Putamen (tissue), 1 donor: ENCODE measurements at places on chromosomes 3 and 15.

DNA sequence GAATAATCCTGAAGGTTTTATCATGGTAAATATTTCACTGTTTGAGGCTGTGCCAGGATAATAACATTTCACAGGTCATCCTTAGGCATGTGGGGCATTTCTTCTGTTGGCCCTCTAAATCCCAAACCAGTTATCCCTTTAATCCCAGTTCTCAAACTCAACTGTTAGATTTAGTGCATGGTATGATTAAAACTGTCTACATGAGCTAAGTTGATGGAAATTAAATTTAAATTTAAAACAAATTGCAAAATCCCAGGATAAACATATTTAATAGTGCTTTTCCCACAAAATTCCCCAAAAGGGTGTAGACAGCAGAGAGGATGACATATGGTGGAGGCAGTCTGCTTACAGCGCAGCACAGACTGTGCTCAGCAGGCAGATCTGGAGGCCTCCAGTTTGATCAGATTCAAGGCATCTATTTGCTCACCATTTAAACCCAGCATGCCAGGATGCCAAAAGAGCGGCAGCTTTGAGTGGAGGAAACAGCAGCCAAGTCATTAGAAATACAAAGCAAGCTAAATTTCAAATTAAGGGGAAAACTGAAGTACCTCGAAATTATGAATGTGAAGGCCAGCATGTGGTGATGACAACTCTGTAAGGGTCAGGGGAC, 325.8 kb downstream of the KCNH8 start:
- no peak for DNase-seq

GRCh38 chr15:40894681-40895448, 615 bp downstream of the VPS18 start:
- no peak for DNase-seq

DNA sequence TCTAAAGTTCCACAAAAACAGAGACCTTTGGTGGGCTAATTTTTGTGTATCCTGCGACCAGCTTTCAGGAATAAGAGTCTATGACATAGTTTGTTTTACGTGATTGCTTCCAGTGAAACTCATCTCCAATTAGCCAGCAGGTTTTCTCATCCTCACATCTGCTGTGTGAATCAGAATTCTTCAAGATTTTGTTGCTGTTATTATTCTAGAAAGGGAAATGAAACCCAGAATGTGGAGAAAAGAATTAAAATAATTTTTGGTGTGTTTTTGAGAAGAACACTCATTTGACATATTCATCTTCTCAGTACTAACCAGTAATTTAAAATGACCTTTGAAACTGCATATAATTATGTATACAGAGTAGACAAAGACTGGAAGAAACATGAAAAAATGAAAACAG, 175.9 kb downstream of the USP13 start:
- no peak for DNase-seq

GRCh38 chr3:56980798-56981390, 79.6 kb upstream of the SPATA12 start:
- no peak for DNase-seq

DNA sequence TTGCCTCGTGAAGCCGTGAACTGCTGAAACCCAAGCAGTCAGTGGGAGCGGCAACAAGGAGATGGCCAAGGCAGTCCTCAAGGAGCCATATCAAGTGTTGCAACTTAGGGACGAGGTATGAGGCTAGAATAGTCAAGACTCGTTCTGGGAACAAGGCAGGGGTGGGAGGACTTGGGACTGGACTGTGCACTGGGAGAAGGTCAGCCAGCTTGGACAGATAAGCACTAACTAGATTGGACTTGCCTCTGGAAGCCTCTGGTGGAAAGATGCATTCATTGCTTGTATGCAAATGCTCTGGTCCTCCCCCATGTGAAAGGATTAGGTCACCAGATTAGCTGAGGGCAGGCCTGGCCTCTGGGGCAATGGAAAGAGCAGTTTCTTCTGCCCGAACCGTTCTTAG, 123.3 kb upstream of the CTNNB1 start:
- DNase-seq, result no peak

- DNase-seq, result no peak
These were observed 22.4 kb upstream of the SNRPA1 start for GRCh38 chr15:101317336-101317872.

DNA sequence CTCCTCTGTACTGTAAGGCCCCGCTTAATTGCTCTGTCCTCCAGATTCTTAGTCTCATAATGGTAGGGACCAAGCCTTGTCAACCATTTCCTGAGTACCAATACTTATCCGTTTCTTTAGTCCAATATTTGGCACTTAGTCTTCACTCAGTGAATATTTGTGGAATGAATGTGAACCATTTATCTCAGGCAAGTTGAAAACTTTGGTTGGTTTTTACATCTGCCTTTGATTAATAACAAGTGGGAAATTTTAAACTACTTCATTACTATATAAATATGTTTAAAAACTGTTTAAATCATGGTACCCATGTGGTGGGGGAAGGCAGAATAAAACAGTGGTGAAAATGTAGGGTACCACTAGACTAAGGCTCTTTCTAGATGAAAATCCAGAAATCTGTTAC, 15.2 kb downstream of the CA12 start:
- DNase-seq, result no peak

- DNase-seq, result no peak
These were observed 13.1 kb downstream of the PPP4R2 start for GRCh38 chr3:73009750-73010149.

GRCh38 chr3:67941433-67942030, 287.1 kb upstream of the SUCLG2 start:
- DNase-seq, result no peak

- no peak for DNase-seq
These were observed 232.6 kb downstream of the GAP43 start for GRCh38 chr3:115855911-115856310.

DNA sequence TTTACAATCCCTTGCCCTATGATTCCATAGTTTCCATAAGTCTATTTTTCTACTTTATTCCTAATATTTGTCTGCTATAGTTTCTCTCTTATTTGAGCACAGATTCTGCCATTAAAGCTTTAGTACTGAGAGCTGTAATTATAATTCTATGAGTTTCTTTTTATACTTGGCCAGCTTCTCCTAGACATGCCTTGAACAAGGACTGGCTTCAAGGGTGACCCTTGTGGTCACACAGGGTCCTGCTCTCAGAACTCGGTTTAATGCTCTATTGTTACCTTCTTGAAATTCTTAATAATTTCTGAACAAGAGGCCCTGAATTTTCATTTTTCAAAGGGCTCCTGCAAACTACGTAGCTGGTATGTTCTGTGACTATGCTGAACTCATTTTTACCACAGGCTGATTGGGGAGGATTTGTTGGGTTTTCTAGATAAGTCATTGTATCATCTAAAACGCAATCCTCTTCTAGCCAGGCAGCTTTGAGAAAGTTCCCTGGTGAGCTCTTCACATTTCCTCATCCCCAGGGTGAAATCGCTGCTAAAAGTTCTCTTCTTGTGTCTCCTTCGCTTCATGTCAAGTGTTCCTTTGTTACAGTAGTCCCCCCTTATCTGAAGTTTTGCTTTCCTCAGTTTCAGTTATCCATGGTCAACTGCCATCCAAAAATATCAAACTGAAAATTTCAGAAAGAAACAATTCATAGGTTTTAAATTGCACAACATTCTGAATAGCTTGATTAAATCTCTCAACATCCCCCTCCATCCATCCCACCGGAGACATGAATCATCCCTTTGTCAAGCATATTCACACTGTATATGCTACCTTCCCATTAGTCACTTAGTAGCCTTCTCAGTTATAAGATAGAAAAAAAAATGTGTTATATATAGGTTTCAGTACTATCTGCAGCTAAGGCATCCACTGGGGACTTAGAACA, 12.6 kb upstream of the PLCL2 start:
- no peak for DNase-seq

DNA sequence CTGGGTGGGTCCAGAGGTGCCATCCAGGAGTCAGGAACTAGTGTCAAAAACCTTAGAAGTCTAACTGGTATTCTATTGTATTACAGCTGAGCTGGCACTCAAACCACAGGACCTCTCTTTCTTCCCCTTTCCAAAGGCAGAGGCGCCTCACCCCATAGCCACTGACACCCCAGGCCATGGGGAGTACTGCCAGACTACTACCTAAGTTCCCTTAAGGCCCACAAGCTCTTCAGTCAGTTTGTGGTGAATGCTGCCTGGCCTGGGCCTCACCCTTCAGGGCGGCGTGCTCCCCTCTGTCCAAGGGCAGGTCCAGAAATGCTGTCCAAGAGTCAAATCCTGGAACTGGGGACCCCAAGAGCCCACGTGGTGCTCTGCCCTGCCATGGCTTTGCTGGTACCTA, 43.0 kb upstream of the FGF7 start:
- DNase-seq, result no peak

DNA sequence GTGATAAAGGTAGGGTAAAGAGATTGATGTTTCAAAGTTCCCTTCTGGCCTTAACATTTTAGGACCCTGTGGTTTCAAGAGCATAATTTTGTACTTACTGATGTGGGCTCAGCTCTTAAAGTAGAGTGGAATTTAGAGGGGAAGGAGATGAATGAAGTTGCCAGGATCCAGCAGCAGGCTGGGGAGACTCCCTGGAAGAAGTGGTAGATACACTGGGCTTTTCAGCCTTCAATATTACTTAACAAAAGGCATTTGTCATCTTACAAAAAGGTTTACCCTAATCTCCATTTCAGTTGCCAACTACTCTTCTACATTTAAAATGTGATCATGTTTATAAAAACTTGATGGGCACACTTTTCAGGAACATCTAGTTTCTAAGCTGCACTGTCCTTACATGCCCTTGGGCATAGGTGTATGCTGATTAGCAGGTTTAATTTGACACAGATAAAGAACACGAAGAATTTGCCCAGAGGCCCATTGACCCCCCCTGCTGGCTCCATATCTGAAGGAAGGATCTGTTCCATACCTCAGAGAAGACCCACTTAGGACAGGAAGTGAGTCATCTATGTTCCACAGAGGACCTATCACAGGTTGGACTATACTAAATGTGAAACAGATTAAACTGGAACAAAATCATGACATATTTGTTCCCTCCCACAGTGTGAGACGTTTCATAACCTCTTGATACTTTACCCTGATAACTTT, 93.0 kb upstream of the LPP start:
- no peak for DNase-seq

DNA sequence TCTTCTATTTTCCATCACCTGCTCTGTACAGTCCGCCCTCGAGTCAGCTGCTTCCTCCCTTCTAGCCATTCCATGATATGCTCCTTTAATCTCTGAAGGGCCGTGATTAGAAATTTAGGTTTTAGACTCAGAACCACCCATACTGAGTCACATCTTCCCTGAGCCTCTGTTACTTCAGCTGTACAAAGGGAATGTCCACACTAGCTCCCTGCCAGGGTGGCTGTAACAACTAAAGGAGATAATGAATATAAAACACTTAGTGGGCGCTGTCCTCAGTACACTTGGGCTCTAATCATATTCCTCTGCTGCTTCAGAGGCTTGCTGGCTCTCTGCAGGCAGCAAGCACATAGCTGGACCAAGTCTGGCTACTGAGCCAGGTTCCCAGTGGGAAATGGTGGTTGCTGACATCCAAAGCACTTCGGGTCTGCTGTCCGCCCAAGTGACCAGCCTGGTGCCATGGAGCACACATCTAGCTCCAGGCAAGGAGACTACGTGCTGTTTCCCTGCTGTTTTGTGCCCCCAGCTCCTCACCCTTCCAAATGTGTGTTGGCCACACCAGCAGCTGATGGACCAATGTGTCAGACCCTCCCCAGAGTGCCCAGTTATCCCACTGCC, 901 bp upstream of the CHST14 start:
- no peak for DNase-seq

- DNase-seq, result no peak
These were observed 152.9 kb downstream of the TPRG1 start for GRCh38 chr3:189324538-189325138.
